Stimulated activated CD4-positive, alpha-beta T cell treated with anti-CD3 and anti-CD28 coated beads, Interleukin-15, amount 100 ng/mL, for 1 hour (primary cell): ENCODE measurements at places on chromosomes 11 and 22.

GRCh38 chr11:112132737-112133136 lies 31.2 kb downstream of the IL18 start:
- no peak for DNase-seq

DNA sequence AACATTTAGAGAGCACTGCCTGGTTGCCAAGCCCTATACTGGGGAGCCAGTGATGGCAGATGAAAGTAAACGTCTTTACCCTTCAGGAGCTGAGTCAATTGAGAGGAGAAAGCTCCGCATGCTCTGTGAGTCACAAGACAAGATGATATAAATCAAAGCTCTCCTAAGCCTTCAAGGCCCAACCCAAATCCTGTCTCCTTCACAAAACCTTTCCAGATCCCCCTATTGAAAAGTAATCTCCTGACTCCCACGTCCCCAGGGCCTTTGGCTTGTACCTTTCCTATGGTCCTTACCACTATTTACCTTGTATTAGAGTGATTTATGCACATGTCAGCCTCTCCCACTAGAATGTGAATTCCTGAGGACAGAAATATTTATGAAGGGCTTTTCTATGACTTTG lies 230.1 kb upstream of the TENM4 start:
- DNase-seq, result no peak

GRCh38 chr22:42379966-42380537 lies 52.2 kb downstream of the NFAM1 start:
- DNase-seq, result no peak

GRCh38 chr11:123051634-123052033 lies 10.3 kb downstream of the HSPA8 start:
- no peak for DNase-seq

GRCh38 chr11:114196997-114197703 lies 99.0 kb upstream of the NNMT start:
- DNase-seq, result no peak

DNA sequence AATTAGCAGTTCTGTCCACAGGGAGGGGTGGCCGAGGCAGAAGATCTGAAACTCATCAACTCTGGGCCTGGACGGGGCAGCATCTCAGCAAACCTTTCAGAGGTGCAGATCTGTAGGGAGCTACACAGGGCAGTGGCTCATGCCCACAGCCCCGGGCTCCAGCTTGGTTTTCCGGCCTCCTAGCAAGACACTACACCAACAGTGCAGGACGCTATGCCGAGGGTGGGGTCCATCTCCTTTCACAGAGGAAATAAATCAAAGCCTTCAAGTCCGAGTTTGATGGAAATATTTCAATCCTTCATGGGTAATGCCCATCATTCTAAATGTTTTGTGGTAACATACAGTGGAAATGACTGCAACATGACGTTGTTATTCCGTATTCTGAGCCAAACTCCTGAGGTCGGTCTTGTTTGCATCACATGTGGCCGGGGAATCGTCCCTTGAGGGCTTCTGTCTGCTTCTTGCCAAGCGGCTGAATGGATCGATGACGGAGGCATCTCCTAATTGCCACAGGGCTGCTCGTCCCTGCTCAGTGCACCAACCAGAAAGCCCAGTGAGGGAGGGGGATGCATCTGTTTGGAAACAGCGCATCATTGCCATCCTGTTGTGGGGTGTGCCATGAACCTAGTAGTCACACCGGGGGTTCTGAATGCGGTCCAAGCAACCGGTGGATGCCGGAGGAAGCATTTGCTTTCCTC lies 30.0 kb downstream of the LINC01488 start:
- no peak for DNase-seq

DNA sequence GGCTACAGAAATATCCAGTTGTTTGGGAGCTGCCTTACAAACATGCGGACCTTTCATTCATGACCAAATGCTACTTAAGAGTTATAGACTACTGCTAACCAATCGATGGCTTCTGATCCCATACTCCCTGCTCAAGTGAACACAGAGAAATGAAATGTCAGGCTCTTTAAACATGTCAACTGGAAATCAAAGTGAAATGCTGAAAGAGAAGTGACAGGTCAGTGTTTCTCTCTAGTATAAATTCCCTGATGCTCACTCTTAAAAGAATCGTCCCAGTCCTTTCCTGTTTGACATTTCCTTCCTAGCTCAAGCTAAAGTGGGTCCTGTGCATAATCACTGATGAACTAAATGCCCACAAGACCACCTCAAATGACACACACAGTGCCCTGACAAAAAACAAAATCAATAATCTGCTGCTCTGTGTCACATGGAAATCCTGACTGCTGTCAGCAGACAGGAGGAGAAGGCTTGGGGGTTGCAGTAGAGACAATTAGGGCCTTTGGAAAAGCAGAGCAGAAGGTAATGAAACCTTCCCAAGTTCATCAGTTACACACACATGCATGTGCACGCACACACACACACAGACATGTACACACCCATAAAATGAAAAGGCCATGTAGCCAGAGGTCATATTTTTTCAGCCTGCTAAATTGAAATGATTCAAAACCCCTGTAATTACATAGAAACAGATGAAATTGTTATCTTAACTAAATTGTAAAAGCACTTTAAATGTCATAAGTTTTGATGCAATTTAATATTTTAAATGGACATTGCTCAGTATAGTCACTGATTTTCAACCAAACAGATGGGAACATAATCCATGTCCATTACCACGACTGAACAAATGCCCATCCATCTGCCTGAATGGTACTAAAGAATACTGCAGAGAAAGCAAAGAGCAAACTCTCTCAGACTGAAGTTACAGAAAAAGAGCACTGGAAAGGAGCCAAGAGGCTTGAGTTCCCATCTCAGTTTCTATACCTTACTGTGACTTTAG lies 330.7 kb downstream of the TTC28 start:
- no peak for DNase-seq

- no peak for DNase-seq
These were observed 48.5 kb upstream of the TIMP3 start for GRCh38 chr22:32752816-32753520.

DNA sequence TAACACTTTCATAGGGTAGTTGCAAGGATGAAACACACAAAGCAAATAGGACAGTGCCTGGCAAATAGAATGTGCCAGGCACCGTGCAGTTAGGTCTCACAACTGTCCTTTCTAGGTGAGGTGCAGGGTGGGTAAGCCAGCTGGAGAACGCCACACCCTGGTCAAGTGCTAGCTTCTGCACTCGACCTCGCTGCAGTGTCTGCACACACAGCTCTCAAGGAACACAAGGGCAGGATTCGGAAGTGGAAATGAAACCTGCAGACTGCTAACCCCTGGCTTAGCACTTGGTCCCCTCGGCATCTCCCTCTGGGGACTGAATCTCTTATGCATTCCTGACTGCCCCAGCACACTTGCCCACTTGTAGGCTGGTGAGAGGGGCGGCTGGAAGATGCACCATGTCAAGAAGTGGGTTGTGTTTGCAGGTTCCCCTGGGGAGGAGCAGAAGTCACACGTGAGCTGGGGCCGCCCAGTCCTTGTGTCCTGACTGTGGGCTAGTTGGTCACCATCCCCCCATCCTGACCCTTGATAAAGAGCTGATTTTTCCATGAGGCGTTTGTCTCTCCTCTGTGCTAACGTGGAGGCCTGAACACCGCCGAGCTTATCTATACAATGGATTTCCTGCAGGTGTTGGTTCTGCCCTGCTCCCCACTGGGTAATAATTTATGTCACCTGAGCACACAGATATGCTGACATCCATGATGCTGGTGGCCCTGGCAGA lies 89.0 kb downstream of the MICAL2 start:
- no peak for DNase-seq

- DNase-seq, result no peak
These were observed 16.0 kb downstream of the RBM7 start for GRCh38 chr11:114416441-114416961.

- no peak for DNase-seq
These were observed 209.8 kb upstream of the PITPNB start for GRCh38 chr22:28128827-28129226.

- DNase-seq, result no peak
These were observed 366.9 kb downstream of the FAT3 start for GRCh38 chr11:92591521-92591920.

GRCh38 chr11:121944556-121945230 lies 171.3 kb downstream of the BLID start:
- no peak for DNase-seq
